T-helper 2 cell (primary cell): ENCODE measurements at places on chromosomes 12 and 14.

DNA sequence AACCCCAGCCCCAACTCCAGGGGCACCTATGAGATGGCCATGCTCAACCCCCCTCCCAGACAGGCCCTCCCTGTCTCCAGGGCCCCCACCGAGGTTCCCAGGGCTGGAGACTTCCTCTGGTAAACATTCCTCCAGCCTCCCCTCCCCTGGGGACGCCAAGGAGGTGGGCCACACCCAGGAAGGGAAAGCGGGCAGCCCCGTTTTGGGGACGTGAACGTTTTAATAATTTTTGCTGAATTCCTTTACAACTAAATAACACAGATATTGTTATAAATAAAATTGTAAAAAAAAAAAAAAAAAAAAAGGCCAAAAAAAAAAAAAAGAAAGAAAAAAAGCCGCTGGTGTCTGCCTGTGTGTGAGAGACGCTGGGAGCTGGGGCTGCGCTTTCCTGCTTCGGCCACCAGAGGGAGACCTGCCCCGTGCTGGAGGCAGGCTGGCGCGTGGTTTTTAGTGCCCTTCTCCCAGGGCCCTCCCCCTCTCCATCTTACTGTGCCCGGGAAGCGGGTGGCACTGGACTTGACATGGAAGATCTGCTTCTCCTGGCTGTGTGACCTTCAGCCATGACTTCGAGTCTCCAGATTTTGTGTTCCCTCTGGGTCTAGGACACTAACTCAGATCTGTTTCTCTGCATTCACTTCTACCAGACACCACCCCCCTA lies 3.4 kb upstream of the NXPH4 start:
- DNase-seq: peak; percentile 76

GRCh38 chr14:24481622-24482324 lies 26.3 kb downstream of the CMA1 start:
- no peak for DNase-seq

GRCh38 chr14:19878029-19878642 lies 3.2 kb downstream of the OR4K2 start:
- no peak for DNase-seq

- no peak for DNase-seq
Observed at GRCh38 chr12:105100207-105100985, 7.1 kb upstream of the WASHC4 start.

DNA sequence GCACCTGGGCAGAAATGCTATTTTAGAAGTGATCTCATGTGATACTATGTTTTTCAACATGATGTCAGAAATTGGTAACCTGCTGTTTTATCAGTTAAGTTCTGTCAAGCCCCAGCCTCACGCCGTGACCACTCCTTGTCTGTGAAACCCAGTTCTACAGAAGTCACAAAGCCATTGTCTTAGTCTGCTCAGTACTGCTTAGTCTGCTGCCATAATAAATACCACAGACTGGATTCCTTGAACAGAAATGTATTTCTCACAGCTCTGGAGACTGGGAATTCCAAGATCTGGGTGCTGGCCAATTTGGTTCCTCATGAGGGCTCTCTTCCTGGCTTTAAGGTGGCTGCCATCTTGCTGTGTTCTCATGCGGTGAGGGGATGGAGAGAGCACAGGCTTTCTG lies 176.9 kb downstream of the PRKCH start:
- no peak for DNase-seq

- DNase-seq: peak; percentile 47
Observed at GRCh38 chr12:28222081-28222700, 31.9 kb downstream of the CCDC91 start.

DNA sequence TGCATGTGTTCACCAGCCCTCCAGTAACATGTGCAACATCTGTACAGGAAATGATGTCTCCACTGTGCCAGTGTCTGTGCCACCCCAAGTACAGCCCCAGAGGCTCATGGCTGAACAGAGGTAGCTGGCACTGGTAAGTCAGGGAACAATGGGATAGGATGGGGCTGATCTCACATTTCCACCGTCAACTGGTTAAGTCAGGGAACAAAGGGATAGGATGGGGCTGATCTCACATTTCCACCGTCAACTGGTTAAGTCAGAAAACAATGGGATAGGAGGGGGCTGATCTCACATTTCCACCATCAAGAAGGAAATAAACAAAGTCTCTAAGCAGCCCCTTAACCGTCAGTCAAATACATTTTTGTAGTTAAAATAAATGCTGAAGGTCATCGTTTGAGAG lies 246.6 kb downstream of the TMEM132D start:
- DNase-seq: no peak

- no peak for DNase-seq
Observed at GRCh38 chr14:73816393-73816816, 35.2 kb upstream of the PTGR2 start.

- no peak for DNase-seq
Observed at GRCh38 chr12:119369907-119370546, 35.5 kb downstream of the CCDC60 start.

- no peak for DNase-seq
Observed at GRCh38 chr14:59275668-59276067, 87.2 kb downstream of the DAAM1 start.

DNA sequence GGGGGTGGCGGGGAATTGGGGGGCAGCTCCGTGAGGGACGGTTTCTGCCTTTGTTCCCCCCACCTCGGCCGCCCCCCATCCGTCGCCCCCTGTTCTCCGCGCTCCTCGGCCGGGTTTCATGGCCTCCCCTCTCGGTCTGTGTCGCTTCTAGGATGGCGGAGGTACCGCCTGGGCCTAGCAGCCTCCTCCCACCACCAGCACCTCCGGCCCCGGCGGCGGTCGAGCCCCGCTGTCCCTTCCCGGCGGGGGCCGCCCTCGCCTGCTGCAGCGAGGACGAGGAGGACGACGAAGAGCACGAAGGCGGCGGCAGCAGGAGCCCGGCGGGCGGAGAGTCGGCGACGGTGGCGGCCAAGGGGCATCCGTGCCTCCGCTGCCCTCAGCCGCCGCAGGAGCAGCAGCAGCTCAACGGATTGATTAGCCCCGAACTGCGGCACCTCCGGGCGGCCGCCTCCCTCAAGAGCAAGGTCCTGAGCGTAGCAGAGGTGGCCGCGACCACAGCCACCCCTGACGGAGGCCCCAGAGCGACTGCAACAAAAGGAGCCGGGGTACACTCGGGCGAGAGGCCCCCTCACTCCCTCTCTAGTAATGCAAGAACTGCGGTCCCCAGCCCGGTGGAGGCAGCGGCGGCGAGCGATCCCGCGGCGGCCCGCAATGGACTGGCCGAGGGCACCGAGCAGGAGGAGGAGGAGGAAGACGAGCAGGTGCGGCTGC lies 575 bp downstream of the NAA30 start:
- peak; percentile 63 for DNase-seq

DNA sequence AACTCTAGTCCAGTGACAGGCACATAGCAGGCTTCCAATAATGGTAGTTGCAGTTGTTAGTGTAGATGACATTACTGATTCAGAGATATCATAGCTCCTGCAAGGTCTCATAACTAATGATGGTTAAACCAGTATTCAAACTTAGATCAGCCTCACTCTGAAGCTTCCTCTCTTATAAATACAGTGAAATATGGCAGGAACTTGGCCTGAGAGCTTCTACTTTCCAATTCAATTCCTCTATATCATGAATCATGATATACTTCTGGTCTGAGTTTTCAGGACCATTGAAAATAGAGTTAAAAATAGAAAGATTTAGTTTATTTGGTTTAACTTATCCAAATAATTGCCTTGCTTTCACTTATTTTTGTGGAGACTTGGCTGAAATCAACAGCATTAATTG lies 167.5 kb upstream of the NOVA1 start:
- DNase-seq: no peak

DNA sequence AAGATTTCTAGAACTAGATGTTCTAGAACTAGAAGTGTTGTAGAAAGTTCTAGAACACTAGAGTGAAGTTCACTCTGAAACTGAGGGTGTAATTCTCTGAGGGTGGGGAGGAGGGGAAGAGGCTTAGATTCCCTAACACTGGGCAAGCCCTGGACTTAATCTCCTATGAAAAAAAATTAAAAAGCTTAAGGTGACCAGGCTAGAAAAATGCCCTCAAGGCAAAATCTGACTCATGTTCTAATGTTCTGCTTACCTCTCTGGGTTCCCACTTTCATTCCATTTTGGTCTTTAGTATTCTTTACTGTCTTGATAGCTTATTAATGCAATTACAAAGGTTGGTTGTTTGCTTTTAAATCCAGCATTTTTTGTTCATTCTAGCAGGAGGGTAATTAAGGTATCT lies 101.5 kb downstream of the KICS2 start:
- DNase-seq: no peak

DNA sequence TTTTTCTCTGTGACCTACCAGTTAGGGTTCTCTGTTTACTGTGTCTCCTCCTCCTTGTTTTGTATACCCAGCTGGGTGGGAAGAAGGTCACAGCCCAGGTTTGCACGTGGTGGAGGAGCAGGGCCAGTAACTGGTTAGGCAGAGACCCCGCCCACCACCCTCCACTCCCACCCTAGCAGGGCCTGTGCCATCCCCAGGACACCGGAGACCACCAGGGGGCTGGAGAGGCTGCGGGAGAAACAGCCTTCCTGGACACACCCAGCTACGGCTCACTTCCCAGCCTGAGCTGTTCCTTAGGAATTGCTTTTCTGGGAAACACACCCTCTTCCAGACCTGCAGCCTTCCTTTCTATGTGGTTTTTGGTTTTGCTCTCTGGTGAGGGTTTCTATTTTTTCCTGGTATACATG lies 21.1 kb downstream of the BDKRB2 start:
- no peak for DNase-seq

GRCh38 chr12:123107926-123108681 lies 42.8 kb downstream of the PITPNM2 start:
- no peak for DNase-seq

DNA sequence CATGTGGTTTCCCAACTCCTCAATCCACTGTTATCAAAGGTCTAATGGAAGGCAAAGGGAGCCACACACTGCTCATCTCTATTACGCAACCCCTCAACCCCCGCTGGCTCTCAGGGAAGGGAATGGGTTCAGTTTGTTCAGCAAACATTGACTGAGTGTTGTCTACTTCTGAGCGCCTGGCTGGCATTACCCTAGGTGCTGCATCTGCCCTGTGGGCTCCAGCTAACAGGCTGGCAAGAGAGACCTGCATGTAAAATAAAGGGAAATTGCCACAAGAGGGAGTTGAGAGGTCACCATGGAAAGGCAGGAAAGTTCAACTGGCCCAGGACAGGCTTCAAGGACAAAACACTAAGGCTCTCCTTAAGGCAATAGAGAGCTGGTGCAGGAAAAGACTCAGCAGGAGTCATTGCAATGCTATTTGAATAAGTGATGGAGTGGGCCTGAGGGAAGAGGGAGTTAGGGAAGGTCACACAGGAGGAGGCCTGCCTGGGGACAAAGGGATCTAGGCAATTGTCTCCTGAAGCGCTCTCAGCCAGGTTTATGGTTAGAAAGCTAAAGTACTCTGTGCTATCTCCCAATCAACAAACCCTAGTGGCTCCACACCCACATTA lies 5.5 kb upstream of the ZNF740 start:
- DNase-seq: no peak

DNA sequence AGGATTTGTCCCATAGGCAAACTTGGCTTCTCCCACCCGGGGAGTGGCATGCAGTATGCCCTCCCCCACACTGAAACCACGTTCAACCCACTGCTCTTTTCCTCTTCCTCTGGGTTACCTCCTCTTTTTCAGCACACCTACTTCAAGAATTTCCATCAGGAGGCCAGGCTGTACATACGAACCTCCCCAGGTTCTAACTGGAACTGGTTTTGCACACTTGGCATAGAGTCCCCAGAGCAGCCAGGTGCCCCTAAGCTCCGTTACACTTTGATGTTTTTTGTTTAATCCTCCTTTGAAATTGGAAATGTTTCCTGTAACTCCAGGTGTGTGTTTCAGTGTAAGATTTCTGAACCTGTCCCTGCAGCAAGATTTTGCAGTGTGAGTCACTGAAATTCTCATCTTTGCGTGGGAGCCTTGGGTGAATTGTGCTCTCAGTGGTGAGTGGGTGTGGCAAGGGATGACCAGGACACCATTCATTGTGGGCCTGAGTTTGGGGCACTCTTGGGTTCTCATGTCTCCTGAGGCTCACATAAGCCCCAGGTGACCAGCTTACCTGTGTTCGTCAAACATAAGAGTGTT lies 18.2 kb downstream of the CD9 start:
- DNase-seq: no peak

- no peak for DNase-seq
Observed at GRCh38 chr14:95577067-95577800, 42.4 kb downstream of the GLRX5 start.

GRCh38 chr14:33848706-33849454 lies 102.0 kb downstream of the EGLN3 start:
- DNase-seq: no peak

DNA sequence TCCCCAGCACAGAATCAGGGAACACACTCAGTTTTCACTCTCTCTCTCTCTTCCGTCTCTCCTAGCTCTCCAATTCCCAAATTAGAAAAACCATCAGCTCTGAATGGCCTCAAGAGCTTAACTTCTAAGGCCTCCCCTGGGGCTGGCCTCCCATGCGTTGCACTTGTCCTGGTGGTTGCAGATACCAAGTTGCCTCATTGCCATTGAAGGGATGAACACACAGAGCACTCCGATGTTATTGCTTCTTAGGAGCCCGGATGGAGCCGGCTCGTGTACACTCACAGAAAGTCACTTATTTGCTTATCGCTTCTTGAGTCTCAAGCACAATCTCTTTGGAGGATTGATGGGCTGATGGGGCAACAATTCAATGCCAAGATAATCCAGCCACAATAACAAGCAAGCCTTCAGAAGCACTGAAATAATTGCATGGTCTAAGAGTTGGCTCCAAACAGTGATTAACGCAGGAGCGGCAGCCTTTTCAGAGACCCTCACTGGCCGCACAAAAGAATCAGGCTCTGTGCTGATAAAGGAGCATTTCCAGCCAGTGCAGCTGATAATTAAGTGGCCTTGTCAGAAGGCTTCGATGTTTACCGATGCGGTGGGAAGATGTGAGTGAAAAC lies 175.8 kb upstream of the TMEM132C start:
- no peak for DNase-seq

GRCh38 chr14:26088275-26088674 lies 509.6 kb downstream of the NOVA1 start:
- DNase-seq: no peak

- DNase-seq: no peak
Observed at GRCh38 chr14:63860146-63860545, 7.3 kb downstream of the SYNE2 start.

DNA sequence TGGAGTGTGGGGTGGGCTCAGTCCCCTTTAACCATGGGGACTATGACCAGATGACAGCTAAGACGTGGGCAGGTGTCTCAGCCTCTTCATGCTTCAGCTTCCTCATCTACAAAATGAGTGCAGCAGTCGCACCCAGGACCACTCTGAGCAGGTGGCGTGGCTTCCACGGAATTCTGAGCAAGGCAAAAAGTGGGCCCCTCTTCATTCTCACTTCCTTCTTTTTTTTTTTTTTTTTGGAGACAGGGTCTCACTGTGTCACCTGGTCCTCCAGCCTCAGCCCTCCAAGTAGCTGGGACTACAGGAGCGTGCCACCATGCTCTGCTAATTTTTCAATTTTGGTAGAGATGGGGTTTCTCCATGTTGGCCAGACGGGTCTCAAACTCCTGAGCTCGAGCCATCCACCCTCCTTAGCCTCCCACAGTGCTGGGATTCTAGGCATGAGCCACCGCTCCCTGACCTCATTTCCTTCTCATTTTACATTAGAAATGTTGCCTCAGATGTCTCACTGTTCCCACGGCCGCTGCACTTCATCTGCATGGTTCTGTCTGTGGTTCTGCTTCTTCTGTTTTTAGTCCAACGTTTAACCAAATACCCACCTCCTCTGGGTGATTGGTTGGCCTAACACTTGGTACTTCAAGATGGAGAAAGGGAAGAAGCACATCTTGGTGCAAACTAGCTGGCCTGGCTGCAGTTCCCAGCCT lies 41.3 kb upstream of the BCL7A start:
- DNase-seq: no peak
